Mucosa of gallbladder (tissue), 1 donor: ENCODE measurements at places on chromosomes 11 and 22.
A peak's percentile ranks its signal among the peaks of the same experiment; 100 is the strongest.

DNA sequence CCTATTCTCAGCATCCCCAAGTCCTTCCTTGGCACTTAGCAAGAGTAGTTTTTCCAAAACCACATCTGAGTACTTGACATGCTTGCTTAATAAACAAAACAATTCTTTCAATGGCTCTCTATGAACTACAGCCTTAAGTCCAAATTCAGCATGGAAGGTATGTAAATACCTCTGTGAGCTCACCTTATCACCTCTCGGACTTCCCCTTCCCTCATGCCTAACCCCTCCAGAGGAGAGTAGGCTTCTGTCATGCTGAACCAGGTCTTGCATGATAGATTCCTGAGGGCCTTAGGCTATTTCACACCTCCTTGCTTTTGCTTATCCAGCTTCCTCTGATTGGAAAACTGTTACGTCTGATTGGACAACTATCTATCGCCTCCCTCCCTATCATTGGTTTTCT, 312.9 kb upstream of the CCDC90B start:
- DNase-seq = no peak

GRCh38 chr11:78078218-78079167, 1.2 kb downstream of the NDUFC2 start:
- no peak for DNase-seq

DNA sequence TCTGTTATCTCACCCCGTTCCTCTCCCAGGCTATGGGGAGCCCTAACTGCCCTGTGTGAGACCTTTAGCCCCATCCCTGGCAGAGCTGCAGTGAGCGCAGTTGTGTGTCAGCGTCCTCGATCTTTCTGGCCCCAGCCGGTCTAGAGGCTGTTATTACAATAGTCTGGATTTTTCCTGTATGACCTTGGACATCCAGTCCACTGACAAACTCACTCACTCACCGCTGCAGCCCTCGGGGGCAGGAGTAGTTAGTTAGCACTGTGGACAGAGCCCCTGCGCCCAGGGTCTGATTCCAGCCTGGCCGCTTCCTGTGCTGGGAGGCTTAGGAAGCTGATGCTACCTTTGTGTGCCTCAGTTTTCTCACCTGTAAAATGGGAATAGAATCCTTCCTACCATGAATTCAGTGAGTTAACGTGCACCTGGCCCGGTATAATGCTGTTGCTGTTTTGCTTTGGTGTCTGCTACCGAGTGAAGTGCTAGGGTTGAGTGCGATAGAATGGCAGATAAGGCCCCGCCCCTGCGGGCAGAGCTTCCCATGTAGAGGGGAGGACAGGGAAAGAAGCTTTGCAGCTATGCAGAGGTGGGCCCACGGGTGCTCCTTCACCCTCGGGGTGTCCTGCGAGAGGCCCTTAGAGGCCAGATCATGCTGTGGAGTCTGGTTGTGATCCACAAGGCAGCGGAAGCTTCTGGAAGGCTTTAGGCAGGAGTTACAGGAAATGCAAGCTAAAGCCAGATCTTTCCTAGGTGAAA, 3.0 kb downstream of the LRP5 start:
- DNase-seq = no peak

GRCh38 chr11:119093942-119094815, 7.5 kb downstream of the DPAGT1 start:
- DNase-seq = no peak

- DNase-seq = no peak
These were observed 113.1 kb upstream of the ARHGAP42 start for GRCh38 chr11:100573911-100574513.

DNA sequence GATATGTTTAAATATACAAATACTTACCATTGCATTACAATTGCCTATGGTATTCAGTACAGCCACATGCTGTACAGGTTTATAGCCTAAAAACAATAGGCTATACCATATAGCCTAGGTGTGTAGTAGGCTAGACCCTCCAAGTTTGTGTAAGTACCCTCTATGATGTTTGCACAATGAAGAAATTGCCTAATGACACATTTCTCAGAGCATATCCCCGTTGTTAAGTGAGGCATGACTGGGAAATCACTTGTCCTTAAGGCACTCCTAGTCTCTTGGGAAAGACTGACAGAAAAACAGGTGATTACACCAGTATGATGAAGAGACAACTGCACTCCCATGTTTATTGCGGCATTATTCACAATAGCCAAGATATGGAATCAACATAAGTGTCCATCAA, 187.2 kb downstream of the SPON1 start:
- no peak for DNase-seq

DNA sequence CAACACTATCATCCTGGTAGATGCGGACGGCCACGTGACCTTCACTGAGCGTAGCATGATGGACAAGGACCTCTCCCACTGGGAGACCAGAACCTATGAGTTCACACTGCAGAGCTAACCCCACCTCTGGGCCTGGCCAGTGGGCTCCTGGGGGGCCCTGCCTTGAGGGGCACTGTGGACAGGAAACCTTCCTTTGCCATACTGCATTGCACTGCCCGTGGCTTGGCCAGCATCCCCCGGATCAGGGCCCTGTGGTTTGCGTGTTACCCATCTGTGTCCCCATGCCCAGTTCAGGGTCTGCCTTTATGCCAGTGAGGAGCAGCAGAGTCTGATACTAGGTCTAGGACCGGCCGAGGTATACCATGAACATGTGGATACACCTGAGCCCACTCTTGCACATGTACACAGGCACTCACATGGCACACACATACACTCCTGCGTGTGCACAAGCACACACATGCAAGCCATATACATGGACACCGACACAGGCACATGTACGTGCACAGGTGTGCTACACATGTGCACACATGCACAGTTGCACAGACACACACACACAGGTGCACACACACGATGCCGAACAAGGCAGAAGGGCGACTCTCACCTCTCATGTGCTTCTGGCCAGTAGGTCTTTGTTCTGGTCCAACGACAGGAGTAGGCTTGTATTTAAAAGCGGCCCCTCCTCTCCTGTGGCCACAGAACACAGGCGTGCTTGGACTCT, 15.3 kb upstream of the DGCR8 start:
- DNase-seq = no peak

DNA sequence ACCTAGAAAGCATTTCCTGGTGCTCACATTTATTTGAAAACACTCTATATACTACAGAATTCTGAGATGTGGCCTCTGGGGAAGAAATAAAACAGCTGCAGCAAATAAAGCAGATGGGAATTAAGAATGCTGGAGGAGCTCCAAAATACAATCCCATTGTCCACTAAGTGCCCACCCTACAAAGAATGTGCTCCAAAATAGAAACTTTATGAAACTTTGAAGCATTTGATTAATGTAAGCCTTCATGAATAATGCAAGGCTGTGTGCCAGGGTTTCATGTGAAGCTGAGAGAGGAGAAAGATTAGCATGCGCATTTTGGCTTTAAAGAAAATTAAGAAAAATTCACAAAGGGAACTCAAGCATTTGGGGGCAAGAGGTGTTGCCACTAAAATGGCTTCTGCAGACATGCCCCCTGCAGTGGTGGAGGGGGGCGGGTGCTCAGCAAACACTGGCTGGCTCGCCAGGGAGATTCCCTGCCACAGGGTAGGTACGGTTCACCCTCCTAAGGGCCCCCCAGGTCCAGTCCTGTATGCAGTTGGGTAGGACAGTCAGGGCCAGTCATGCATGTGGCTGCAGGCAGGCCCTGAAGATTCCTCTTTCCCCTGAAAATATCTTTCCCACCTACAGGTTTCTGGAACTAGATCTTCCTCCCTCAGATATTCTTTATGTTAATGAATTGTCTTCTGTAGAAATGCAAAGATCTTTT, 46.6 kb upstream of the RCN1 start:
- no peak for DNase-seq

DNA sequence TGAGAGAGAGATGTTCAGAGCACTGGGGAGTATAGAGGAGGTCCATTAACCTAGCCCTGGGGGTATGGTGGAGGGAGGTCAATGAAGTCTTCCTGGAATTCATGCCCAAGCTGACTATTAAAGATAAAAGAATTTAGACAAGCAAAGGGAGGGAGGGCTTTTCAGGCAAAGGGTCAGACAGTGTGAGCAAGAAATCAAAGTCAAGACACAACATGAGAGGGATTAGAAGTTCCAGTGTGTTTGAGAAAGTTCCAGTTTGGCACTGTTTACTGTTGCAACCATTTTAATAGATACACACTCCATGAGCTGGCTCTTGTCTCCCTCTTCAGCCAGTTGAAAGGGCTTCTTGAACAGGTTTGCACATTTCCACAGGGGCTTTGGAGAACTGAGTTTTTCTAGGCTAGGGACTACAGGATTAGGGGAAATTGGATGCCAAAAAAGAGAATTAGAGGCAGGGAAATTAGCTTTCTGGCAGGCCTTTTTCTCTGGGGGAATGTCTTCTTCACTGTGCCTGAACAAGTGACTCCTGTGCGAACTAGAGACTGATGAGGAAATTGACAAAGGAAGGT, 14.7 kb upstream of the NNMT start:
- DNase-seq = no peak

DNA sequence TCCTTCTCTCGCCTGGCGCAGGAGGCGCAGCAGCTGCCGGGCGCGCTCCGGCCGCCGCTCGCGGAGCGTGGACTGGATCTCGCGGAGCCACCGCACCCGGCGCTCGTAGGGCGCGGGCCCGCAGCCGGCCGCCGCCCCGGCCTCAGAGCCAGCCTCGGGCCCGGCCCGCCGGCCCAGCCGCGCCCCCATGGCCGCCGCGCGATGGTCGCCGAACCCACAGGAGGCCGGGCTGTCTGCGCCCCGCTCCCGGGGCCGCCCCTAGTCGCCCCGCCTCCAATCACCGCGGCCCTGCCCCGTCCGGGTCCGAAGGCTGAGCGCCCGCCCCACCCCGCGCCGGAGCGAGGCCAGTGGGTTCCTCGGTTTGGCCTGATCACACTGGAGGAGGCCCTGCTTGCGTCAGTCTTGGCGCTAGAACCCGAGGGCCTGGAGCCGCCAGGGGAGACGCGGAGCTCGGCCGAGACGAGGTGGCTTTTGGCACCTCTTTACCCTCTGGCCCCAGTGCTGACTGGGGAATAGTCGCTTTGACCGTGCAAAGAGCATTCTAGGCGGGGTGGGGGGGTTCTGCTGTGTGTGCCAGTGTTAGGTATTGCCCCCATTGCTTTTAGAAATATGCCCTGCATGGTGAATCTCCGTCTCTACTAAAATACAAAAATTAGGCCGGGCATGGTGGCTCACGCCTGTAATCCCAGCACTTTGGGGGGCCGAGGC, at the start of gene LRRC75B:
LRRC75B (minus strand) TSS at position 223 of the 708 bp plus-strand sequence; CDS start at position 189, 34 bp downstream.
- DNase-seq = peak; percentile 91

DNA sequence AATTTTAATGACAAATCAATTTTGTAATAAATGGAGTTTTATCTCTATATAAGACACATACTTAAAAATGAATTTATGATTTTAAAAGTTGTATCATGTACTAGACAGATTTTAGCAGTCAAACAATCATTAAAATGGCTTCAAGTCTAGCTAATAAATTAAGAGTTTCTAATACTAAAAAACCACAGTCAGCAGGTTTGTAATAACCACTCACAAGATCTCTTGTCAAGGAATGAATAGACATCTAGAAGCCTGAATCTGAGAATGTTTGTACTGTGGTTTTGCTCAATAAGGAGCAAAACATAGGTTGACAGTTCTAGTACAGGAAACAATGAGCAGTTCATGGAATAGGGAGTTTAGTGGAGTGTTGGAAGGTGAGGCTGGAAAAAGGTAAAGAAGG, 81.2 kb downstream of the DEUP1 start:
- DNase-seq = no peak

GRCh38 chr11:37110385-37110784, 512.3 kb upstream of the RAG2 start:
- no peak for DNase-seq

- DNase-seq = no peak
These were observed 639.1 kb upstream of the ANO5 start for GRCh38 chr11:21553795-21554194.

GRCh38 chr11:126647735-126648134, 292.2 kb downstream of the ST3GAL4 start:
- DNase-seq = no peak

DNA sequence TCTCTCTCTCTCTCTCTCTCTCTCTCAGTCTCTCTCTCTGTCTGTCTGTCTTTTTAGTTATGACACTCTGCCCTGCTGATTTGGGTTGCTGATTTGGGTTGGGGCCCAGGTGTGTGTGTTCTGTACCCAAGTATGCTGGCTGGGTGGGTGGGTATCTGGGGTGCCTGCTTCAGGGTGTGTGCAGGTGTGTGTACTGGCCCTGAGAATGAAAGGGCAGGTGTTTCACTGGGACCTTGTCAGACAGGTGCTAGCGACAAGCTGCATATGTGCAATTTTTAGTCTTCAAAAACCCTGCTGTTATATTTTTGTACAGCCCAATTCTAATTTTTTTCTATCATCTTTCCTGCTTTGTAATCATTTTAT, 943 bp downstream of the CSF2RB start:
- no peak for DNase-seq

DNA sequence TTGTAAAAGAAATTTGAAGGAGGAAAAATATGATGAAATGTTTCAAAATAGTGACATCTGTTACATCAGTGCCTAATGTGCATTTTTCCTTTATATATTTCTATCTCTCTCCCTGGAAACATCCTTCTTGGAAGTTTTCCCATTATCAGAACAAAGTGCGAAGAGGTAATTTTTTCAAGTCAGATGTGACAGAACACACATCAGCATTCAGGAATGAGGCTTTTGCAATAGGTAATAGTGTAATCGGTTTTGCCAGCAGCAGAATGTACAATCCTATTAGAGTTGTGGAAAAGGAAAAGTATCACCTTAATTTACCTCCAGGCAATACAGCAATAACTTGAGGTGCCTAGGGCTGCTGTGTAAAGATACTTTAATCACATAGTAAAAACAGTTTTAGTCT, 275.8 kb downstream of the FAT3 start:
- DNase-seq = no peak

- DNase-seq = no peak
These were observed 8.0 kb downstream of the PHLDB1 start for GRCh38 chr11:118615282-118615975.

DNA sequence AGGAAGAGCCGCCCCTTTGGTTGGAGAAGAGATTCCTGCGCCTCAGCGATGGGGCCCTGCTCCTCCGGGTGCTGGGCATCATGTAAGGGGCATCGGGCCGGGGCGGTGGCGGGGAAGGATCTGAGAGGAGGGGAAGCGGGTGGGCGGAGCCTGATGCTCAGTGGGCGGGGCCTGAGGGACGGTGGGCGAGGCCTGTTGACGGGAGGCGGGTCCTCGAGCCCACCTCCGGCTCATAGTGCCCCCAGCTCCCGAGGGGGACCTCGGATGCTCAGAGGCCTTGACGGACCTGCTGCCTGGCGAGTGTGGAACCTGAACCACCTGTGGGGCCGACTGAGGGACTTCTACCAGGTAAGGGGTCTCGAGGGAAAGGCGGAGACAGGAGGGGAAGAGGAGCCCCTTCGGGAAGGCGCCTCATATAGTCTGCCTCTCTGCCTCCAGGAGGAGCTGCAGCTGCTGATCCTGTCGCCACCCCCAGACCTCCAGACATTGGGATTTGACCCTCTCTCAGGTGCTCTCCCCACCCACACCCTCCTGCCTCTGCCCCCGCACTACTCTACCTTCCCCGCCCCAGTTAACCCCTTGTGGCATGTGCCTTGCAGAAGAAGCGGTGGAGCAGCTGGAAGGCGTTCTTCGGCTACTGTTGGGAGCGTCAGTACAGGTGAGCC, 799 bp downstream of the CCDC88B start:
- no peak for DNase-seq

- peak; percentile 75 for DNase-seq
These were observed 40.5 kb downstream of the GGTLC2 start for GRCh38 chr22:22684580-22685561.
